ENCODE measurements at places on chromosomes 3 and 15.

GRCh38 chr3:27554706-27555105 is 70.5 kb upstream of the SLC4A7 start:
- DNase-seq = no peak

DNA sequence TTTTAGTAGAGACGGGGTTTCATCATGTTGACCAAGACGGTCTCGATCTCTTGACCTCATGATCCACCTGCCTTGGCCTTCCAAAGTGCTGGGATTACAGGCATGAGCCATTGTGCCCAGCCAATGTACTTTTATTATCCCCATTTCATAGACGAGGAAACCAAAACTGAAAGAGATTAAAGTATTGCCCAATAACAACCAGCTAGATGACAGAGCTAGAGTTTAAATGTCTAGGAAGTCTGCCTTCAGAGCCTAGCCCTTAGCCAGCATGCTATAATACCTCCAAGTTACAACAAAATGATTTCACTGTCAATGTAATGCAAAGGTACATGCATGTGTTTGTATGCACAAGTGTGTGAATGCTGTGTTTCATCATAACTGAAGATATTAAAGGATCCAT is 389.4 kb upstream of the RBMS3 start:
- DNase-seq = no peak

DNA sequence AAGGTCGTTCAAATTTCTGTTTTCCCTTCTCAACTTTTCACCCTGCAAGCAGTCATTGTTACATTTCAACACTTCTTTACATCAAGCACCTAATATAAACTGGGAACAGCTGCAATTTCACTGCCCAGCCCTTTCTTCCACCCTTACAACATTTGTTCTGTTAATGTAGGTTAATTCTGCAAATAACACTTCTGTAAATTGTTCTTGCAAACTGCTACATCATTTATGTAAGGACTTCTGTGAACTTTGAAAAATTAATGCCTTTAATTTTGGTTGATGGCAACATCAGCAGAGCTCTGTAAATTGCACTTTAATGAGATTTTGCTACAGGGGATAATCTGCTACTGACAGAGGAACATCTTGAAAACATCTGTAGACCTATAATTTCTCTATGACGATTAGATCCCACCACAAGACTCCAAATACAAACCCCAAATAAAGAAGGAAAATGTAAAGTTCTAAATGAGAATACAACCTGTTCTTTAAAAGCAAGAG is 93.5 kb downstream of the ZIC4 start:
- no peak for DNase-seq

- no peak for DNase-seq
Measured at GRCh38 chr3:135440233-135440632, 525.3 kb upstream of the PPP2R3A start.

DNA sequence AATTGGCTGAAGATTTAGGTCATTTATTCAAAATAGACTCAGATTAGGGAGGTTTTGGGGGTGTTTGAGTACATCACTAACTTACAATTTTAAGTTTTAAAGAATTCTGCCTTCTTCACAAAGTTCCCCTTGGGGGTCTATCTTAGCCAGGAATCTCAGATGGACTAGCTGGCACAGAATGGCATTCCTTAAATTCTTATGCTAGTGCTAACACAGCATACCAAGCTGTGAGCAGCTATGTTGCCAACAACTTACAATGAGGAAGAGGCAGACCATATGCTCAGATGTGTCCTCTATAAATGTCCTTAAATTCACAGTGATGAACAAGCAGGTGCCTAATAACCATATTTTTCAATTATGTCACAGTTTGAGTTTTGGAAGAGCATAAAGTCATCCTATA is 60.9 kb upstream of the NPHP3 start:
- no peak for DNase-seq

DNA sequence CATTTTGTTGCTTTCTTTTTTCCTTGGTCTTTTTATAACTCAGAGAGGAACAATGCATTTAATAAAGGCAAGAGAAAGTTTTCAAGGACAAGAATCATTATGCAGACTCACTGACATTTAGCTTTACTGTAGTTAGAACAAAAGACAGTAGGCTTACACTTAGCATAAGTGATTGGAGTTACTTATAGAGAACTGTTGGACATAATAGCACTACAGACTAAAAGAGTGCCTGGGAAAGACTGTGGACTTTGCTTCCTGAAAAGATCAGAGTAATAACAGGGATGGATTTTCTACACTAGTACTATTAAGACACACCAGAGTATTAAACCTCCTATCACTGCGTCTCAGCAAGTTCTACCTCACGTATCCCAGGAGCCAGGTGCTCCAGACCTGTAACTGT is 39.3 kb upstream of the SPRED1 start:
- no peak for DNase-seq

DNA sequence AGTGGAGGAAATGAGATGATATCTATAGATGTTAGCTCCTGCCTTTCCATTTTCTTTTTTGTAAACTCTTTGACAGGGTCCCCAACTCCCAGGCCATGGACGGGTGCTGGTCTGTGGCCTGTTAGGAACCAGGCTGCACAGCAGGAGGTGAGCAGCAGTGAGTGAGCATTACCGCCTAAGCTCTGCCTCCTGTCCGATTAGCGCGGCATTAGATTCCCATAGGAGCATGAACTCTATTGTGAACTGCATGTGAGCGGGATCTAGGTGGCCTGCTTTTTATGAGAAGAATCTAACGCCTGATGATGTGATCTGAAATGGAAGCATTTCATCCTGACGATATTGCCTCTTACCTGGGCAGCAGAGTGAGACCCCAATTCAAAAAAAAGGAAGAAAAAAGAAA is 56.8 kb upstream of the CHD2 start:
- no peak for DNase-seq

GRCh38 chr15:49063402-49064280 is 17.4 kb upstream of the SECISBP2L start:
- no peak for DNase-seq

GRCh38 chr3:185680231-185680630 is 94.1 kb downstream of the SENP2 start:
- DNase-seq = no peak

GRCh38 chr3:10160346-10160745 is 4.4 kb upstream of the IRAK2 start:
- no peak for DNase-seq

All from nucleus accumbens (tissue), 56 donors.